ENCODE measurements at places on chromosomes 12 and 14.

- no peaks in the 10 kb centered on the region for H3K36me3 ChIP-seq
- DNase-seq, result no peak
- H3K27ac ChIP-seq, result no peak overlapping the region
- peaks cover 11% of the 10 kb centered on the region for H3K4me1 ChIP-seq
- H3K4me3 ChIP-seq, result no peak overlapping the region
- H3K27me3 ChIP-seq, result no peaks in the 10 kb centered on the region
These were observed 11.4 kb downstream of the CABP1 start for GRCh38 chr12:120651821-120652220.

- no peak for DNase-seq
- peaks cover 16% of the 10 kb centered on the region for H3K4me1 ChIP-seq
- H3K27me3 ChIP-seq, result no peaks in the 10 kb centered on the region
- H3K36me3 ChIP-seq, result no peaks in the 10 kb centered on the region
These were observed 2.7 kb downstream of the TGFB3 start for GRCh38 chr14:75979071-75979571.

GRCh38 chr14:94364964-94365363 is 23.4 kb downstream of the SERPINA1 start:
- H3K27me3 ChIP-seq, result no peaks in the 10 kb centered on the region
- H3K27ac ChIP-seq, result no peak overlapping the region
- H3K4me1 ChIP-seq, result no peaks in the 10 kb centered on the region
- DNase-seq, result no peak

- H3K27ac ChIP-seq, result peak overlapping the region; percentile 29
- peaks cover 19% of the 10 kb centered on the region for H3K4me1 ChIP-seq
- H3K36me3 ChIP-seq, result no peaks in the 10 kb centered on the region
- no peak overlapping the region for H3K4me3 ChIP-seq
- no peak for DNase-seq
These were observed 20.6 kb downstream of the MAPK1IP1L start for GRCh38 chr14:55071870-55072640.

DNA sequence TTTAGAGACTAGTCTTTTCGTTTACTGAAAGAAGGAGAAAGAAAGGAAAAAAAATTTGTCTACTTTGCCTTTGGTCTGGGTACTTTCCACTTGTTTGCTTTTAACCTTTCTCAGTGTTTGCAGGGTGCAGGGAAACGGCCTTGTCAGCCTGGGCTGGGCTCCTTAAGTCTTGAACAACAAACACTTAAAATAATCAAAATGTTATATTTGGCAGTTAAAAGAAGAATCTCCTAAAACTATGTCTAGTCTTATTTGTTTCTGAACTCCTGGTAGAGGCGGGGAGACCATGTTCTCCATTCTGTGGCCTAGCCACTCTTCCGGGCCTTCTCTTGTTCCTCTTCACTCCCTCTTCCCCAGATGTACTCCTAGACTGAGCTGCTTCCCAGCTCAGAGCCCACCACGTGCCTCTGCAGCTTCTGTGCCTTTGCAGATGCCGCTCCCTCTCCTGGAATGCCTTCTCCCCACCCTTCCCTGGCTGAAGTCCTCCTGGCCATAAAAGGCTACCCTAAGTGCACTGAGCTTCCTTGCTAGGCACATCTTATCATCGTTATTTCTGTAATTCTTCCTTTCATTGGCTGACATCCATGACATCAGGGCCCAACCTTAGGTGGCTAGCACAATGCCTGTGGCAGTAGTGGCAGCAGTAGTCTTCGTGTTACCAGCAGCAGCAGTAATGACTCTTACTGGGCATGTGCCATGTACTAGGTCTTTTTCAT is 432.9 kb downstream of the ZFP36L1 start:
- peak; percentile 53 for DNase-seq
- peaks cover 55% of the 10 kb centered on the region for H3K4me1 ChIP-seq
- peak overlapping the region; percentile 95 for H3K27ac ChIP-seq
- no peaks in the 10 kb centered on the region for H3K36me3 ChIP-seq
- H3K27me3 ChIP-seq, result no peaks in the 10 kb centered on the region

GRCh38 chr12:79547735-79548609 is 142.8 kb downstream of the PAWR start:
- no peaks in the 10 kb centered on the region for H3K36me3 ChIP-seq
- H3K4me1 ChIP-seq, result peaks cover 54% of the 10 kb centered on the region
- DNase-seq, result peak; percentile 58
- no peaks in the 10 kb centered on the region for H3K27me3 ChIP-seq
- H3K4me3 ChIP-seq, result no peak overlapping the region
- H3K27ac ChIP-seq, result peak overlapping the region; percentile 89

DNA sequence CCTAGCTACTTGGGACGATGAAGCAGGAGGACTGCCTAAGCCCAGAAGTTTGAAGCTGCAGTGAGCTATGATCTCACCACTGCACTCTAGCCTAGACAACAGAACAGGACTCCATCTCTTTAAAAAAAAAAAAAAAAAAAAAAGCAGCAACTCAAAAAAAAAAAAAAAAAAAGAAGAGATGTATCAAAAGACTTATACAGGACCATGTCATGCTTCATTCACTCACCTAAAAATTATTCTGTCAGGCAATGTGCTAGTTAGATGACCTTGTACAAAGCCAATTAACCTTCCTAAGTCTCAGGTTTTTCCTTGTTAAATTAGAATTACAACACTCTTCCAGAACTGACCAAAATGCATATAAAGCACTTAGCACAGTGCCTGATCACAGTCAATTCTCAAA is 50.9 kb downstream of the BAZ1A start:
- no peaks in the 10 kb centered on the region for H3K36me3 ChIP-seq
- no peak overlapping the region for H3K27ac ChIP-seq
- H3K27me3 ChIP-seq, result no peaks in the 10 kb centered on the region
- DNase-seq, result no peak

DNA sequence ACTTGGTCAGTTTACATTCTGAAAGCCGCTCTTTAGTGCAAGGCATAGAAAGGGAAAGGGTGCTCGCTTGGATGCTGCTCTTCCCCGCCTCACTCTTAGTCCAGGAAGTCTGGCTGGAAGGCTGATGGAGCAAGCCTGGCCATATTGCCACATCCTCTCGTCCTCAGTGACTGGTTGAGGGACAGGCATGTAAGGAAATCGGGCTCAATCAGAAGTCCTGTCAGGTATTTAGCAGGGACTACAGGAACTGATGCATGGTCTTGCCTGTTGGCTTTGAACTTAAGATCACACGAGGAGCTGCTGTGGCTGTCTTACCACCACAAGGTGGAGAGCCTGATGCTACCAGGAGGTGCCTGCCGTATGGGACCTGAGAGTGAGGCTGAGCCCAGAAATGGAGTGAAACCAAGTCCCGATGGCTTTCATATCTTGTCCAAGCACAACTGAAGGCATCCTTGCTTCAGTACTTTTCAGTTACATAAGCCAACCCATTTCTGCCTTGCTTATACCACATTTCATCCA is 10.7 kb upstream of the C12orf75 start:
- no peak overlapping the region for H3K27ac ChIP-seq
- no peaks in the 10 kb centered on the region for H3K4me1 ChIP-seq
- H3K4me3 ChIP-seq, result no peak overlapping the region
- no peak for DNase-seq
- H3K27me3 ChIP-seq, result no peaks in the 10 kb centered on the region

DNA sequence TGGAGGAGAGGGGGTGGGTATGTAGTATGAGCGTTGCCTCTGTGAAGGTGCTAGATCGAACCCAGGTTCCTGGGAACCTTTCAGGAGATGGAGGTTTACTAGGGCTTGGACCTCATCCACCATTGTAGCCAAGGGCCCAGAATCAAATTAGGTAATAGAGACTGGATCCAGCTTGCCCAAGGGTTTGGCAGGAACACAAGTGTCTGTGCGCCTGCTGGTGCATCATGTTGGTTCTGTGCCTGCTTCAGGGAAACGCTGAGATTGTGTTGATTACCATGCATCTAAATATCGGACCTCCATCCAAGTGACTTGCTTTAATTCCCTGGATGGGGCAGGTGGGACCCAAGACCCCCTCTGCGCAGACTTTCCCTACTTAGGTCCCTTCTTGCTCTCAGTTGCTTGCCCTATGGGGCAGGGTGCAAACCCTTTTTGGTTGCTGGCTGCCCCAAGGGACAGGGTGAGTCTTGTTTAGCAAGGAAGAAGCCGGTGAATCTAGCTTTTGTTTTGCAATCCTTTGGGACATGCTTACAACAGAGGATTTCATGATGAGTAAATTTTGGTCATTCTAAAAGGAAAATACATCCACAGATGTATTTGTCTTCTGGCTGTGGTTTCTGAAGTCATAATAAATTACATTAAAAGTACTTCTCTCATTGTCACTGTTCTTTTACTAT is 189.8 kb upstream of the PRICKLE1 start:
- H3K27ac ChIP-seq, result no peak overlapping the region
- H3K4me1 ChIP-seq, result no peaks in the 10 kb centered on the region
- no peaks in the 10 kb centered on the region for H3K27me3 ChIP-seq
- DNase-seq, result no peak

GRCh38 chr12:30782316-30783173 is 27.8 kb upstream of the CAPRIN2 start:
- no peaks in the 10 kb centered on the region for H3K36me3 ChIP-seq
- no peak for DNase-seq
- H3K27ac ChIP-seq, result no peak overlapping the region
- H3K4me3 ChIP-seq, result no peak overlapping the region
- no peaks in the 10 kb centered on the region for H3K4me1 ChIP-seq
- H3K27me3 ChIP-seq, result no peaks in the 10 kb centered on the region

DNA sequence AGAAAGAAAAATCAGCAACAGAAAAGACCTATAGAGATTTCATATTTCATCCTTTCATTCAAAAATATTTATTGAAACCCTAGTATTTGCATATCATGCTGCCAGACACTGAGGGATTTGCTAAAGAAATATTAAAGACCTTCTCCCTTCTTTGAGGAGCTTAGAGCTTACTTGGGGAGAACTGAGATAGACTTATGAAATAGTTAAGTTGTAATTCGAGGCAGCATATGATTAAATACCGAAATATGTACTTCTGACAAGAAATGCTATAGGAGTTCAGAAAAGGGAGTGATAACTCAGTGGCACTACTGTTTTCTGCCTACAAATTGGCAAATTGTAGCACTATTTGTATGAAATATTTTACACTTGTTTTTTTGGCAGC is 59.1 kb downstream of the PLXNC1 start:
- no peak overlapping the region for H3K4me3 ChIP-seq
- no peak for DNase-seq
- H3K36me3 ChIP-seq, result no peaks in the 10 kb centered on the region
- peak overlapping the region; percentile 20 for H3K27ac ChIP-seq

- no peak overlapping the region for H3K4me3 ChIP-seq
- DNase-seq, result no peak
- no peak overlapping the region for H3K27ac ChIP-seq
- no peaks in the 10 kb centered on the region for H3K4me1 ChIP-seq
These were observed 18.2 kb upstream of the SUSD6 start for GRCh38 chr14:69593018-69593677.

- H3K27ac ChIP-seq, result no peak overlapping the region
- no peaks in the 10 kb centered on the region for H3K36me3 ChIP-seq
- no peaks in the 10 kb centered on the region for H3K27me3 ChIP-seq
- H3K4me3 ChIP-seq, result no peak overlapping the region
- DNase-seq, result no peak
- no peaks in the 10 kb centered on the region for H3K4me1 ChIP-seq
These were observed 190.8 kb upstream of the ARHGAP5 start for GRCh38 chr14:31886156-31886835.

DNA sequence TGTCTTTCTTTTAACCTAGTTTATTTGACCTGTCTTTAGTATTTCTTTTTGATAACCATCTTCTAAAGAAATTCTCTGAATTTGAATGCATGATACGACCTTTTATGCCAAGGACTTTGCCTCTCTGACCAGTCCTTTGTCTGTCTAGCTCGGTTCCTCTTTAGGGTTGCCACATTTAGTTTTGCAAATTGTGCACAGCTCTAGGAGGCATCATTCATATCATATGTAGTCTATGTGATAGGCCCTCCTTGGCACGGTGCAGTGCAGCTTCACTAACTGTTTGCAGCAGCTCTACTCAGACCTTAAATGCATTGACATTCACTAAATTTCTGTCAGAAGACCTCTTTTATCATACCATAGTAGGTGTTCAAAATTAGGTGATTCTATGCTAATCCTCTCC is 75.6 kb downstream of the USP15 start:
- no peaks in the 10 kb centered on the region for H3K27me3 ChIP-seq
- H3K27ac ChIP-seq, result no peak overlapping the region
- no peaks in the 10 kb centered on the region for H3K36me3 ChIP-seq
- no peak overlapping the region for H3K4me3 ChIP-seq
- H3K4me1 ChIP-seq, result no peaks in the 10 kb centered on the region

DNA sequence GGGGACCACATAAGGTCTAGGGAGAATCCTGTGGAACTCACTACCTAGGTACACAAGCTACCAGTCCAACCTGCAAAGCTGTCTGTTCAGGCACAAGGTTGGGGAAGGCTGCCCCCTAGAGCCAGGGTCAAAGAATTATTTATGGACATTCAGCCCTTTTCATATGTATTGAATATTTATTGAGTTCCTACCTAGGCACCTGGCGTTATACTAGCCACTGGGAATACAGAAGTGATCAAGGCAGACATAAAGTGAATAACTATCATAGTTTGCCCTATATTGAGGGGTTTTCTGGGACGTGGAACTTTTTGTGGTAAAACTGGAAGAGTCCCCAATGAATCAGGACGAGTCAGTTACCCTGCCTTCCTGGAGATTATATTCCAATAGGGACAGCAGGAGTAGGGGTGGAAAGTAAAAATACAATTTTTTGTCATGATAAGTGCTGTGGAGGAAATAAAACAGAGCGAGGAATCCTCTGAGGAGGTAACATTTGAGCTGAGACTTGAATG is 5.8 kb upstream of the SLC48A1 start:
- no peak overlapping the region for H3K27ac ChIP-seq
- H3K4me1 ChIP-seq, result peaks cover 25% of the 10 kb centered on the region
- H3K36me3 ChIP-seq, result no peaks in the 10 kb centered on the region
- DNase-seq, result peak; percentile 42
- H3K4me3 ChIP-seq, result no peak overlapping the region

- DNase-seq, result no peak
- no peak overlapping the region for H3K4me3 ChIP-seq
These were observed 59.2 kb downstream of the TRIM9 start for GRCh38 chr14:51035611-51036192.

- peaks cover 37% of the 10 kb centered on the region for H3K4me1 ChIP-seq
- no peaks in the 10 kb centered on the region for H3K36me3 ChIP-seq
- peak; percentile 88 for DNase-seq
- H3K27ac ChIP-seq, result peak overlapping the region; percentile 92
These were observed 759 bp upstream of the KLC1 start for GRCh38 chr14:103628221-103628683.

- no peaks in the 10 kb centered on the region for H3K36me3 ChIP-seq
- no peak overlapping the region for H3K4me3 ChIP-seq
- no peaks in the 10 kb centered on the region for H3K27me3 ChIP-seq
- H3K27ac ChIP-seq, result no peak overlapping the region
- peaks cover 5% of the 10 kb centered on the region for H3K4me1 ChIP-seq
- DNase-seq, result no peak
These were observed 27.4 kb downstream of the EMP1 start for GRCh38 chr12:13223941-13224340.

DNA sequence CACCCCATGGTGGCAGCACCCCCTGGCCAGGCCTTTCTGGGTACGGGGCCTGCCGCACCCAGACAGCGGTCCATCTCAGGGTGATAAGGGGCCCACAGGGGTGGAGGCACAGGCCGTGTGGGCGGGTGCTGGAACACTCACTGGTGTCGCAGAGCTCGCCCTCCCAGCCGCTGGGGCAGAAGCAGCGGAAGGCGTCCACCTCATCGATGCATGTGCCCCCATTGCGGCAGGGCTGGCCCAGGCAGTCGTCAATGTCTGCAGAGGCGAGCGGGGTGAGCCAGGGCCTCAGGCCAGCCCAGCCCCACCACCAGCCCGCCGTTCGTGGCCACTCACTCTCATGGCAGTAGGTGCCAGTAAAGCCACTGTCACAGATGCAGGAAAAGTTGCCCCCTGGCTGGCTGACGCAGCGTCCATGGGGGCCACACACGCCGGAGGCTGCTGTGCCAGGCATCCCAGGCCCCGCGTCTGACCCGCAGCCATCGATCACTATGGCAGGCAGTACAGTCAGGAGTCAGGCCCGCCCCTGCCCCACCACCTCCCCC is 19.9 kb downstream of the JAG2 start:
- no peak overlapping the region for H3K27ac ChIP-seq
- H3K27me3 ChIP-seq, result no peaks in the 10 kb centered on the region
- H3K4me1 ChIP-seq, result no peaks in the 10 kb centered on the region
- no peaks in the 10 kb centered on the region for H3K36me3 ChIP-seq
